Stimulated activated CD8-positive, alpha-beta memory T cell treated with anti-CD3 and anti-CD28 coated beads, Interleukin-15, amount 100 ng/mL, for 4 hours (primary cell): ENCODE measurements at places on chromosomes 7 and 10.

DNA sequence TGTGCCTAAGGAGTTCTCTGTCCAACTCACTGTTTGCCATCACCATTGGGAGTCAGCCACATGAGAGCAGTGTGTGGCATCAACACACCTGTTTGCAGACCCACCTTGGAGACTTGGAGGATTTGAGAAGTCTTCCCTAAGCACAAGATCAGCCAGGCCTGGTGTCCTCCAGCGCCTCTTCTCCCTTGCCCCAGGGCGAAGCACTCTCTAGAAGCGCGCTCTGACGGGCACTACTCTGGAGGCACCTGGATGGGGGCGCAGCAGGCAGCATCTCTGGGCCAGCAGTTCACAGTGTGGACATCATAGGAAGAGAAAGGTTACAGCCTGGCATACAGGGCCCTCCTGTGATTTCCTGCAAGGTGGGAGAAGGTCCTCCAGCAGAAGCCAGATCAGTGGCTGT lies 289.3 kb downstream of the CELF2 start:
- no peak for DNase-seq

- no peak for DNase-seq
Measured at GRCh38 chr10:61907011-61907410, 5.5 kb downstream of the ARID5B start.

DNA sequence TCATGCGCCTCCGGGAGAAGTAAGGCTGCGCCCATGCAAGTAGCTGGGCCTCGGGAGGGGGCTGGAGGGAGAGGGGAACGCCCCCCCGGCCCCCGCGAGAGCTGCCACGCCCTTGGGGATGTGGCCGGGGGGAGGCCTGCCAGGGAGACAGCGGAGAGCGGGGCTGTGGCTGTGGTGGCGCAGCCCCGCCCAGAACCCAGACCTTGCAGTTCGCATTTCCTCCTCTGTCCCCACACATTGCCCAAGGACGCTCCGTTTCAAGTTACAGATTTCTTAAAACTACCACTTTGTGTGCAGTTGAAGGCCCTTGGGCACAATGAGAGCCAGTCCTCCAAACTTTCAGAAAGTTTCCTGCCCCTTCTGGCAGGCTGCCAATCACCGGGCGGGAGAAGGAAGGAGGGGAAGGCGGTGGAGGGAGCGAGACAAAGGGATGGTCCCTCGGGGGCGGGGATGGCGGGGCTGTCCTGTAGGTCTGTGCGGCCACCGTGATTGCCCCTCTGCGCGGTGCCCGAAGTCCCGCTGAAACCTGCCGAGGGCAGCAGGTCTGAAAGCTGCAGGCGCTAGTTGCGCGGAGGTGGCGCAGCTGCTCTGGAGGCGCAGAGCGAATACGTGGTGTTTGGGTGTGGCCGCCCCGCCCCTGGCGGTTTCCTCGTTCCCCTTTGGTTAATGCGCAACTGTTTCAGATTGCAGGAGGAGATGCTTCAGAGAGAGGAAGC lies 2.1 kb downstream of the VIM start:
- peak; percentile 74 for DNase-seq

DNA sequence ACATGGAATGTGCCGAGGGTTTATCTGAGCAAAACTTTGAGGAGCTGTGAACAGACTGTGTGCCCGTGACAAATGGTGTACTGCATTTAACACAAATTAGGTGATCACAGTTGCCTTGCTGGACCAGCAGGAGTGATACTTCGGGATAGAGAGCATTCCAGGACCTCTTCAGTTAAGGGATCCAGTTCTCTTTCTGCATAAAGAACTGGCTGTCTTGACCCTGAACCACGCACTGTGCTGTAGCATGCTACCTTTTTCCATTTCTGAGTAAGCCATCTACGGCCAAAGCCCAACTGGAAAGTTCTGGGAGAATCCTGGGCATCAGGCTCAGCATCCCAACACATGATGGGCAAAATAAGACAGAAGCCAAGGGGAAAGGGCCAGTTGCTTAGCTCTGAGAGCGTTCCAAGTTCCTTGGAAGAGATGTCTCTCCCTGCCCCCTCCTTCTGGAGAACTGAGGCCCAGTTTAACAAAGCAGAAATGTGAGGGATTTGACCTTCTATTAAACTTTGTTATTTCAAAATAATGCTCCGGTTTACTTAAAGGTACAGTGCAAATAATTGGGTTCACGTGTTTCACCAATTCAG lies 37.9 kb upstream of the ADD3 start:
- no peak for DNase-seq

GRCh38 chr7:19392246-19392645 lies 247.0 kb upstream of the FERD3L start:
- DNase-seq = no peak

- DNase-seq = no peak
Measured at GRCh38 chr10:110661292-110661691, 17.2 kb downstream of the RBM20 start.

DNA sequence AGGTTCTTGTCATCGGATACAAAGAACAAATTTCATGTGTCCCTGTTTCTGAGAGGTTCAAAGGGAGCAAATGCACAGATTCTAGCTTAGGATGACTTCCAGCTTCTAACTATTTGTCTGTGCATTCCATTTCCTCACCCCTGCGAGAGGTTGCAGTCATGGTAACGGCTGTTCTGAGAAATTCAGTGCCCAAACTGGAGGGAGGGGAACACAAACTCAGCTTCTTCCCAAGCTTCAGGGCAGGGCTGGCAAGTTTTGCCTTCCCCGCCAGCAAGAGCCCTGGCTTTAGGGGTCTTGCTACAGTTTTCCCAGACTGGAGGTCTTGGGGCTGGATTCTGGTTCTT lies 11.1 kb downstream of the FAS start:
- DNase-seq = no peak
